ENCODE measurements at places on chromosomes 12 and 14. TPM values are rescaled to one million over a fixed set of nuclear protein-coding genes. Genes with fewer than 3 reads are reported as not detected.

DNA sequence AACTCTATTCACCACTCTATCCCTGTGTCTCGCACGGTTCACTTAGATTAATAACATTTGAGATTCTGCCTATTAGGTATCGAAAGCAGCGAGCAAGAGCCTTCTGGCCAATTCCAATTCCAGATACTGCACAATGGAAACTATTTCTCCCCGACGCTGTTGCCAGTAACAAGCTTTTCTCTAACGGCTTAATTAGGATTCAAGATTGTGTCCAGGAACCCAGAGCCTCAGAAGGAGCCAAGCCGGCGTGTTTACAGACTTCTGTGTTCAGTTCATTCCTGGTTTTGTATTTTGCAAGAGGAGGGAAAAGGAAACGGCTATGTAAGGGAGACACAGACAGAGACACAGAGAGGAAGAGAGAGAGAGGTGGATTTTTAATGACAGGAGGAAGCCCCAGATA is 185.6 kb downstream of the DICER1 start:
- no peak for DNase-seq

DNA sequence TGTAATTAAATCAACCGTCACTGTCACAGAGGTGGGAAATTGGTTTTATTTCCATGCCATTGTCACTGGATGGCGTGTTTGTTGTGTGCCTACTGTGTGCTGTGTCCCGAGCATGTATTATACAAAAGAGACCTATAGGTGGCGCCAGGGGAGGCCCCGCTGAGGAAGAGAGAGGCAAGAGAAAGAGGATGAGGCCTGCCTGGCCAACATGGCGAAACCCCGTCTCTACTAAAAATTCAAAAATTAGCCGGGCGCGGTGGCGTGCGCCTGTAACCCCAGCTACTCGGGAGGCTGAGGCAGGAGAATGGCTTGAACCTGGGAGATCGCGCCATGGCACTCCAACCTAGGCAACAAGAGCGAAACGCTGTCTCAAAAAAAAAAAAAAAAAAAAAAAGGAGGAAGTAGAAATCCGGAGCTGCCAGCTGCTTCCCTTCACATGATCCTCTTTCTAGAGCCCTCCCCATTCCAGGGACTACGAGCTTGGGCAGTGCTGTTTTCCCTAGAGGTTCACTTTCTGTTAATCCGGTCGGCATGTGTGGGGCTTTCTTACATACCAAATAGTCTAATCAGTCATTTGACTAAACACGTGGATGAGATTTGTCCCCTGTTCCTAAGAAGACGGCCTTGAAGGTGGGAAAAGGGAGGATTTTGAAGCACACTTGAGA is 6.4 kb upstream of the CCDC175 start:
- no peak for DNase-seq

GRCh38 chr12:88677464-88677863 is 97.2 kb upstream of the KITLG start:
- DNase-seq: no peak

- DNase-seq: no peak
Observed at GRCh38 chr12:1343422-1343821, 251.0 kb downstream of the FBXL14 start.

GRCh38 chr14:105019861-105020814 is 745 bp downstream of the CDCA4 start:
- peak; percentile 48 for DNase-seq

DNA sequence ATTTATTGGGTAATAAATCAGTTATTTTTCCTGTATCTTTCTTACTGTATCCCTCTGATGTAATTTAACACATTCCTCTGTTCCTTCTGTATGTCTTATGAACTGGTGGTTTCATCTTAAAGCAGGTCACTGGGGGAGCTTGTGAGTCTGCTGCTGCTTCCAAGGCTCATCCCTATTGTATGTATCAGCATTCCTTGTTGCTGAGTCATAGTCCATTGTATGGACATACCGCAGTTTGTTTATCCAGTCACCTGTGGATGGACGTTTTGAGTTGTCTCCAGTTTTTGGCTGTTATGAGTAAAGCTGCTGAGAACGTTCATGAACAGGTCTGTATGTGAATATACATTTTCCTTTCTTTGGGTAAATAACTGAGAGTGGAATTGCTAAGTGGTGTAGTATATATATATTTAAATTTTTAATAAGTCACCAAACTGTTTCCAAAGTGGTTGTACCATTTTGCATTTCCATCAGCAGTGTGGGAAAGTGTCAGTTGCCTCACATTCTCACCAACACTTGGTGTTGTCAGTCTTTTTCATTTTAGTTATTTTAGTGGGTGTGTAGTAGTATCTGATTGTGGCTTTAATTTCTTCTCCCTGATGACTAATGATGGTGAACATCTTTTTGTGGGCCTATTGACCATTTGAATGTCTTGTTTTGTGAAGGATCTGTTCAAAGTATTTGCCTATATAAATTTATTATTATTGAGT is 82.7 kb downstream of the BEGAIN start:
- no peak for DNase-seq

DNA sequence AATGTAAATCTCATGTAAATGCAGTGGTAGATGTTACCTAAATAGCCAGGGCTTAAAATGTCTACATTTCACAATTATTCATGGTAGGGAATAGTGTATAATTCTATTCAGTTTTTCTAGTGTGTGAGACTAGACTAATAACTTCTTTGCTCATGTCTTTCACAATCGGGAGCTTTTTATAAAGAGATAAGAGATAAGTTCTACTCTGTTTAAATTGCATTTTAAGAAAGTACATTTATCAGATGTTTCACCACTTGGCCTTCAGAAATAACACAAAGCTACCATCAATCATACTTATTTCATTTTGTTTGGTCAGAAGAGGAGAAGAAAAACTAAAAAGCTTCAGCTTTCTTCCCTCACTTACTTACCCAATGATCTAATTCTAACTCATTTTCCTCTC is 725.5 kb upstream of the FLRT2 start:
- no peak for DNase-seq

- no peak for DNase-seq
Observed at GRCh38 chr12:127640181-127640886, 626.6 kb upstream of the TMEM132C start.

- DNase-seq: no peak
Observed at GRCh38 chr14:23432946-23433345, 2.5 kb downstream of the MYH7 start.

GRCh38 chr14:90175631-90176030 is 80.7 kb upstream of the PSMC1 start:
- DNase-seq: no peak

GRCh38 chr14:60227291-60227690 is 21.7 kb upstream of the PPM1A start:
- no peak for DNase-seq

GRCh38 chr14:75283833-75284563 is 5.4 kb downstream of the FOS start:
- no peak for DNase-seq

GUCY2C gene
- total RNA-seq: not detected

DDX47 gene
- total RNA-seq: 137 TPM

SLC25A47 gene
- not detected for total RNA-seq

NANOG gene
- 0.33 TPM for total RNA-seq

RASSF9 gene
- total RNA-seq: not detected

SYT10 gene
- not detected for total RNA-seq

IL26 gene
- 0.84 TPM for total RNA-seq

Data from activated T-cell treated with anti-CD3 and anti-CD28 coated beads, Interleukin-2, amount 50 U/mL, for 4 hours (primary cell).